Activated B cell treated with CpG ODN at 0.5 μM for 24 hours (primary cell): ENCODE measurements at places on chromosomes 11 and 22.

- no peaks in the 10 kb centered on the region for H3K36me3 ChIP-seq
- H3K4me1 ChIP-seq = no peaks in the 10 kb centered on the region
- H3K27ac ChIP-seq = no peak overlapping the region
- no peaks in the 10 kb centered on the region for H3K27me3 ChIP-seq
- no peak overlapping the region for H3K4me3 ChIP-seq
- no peak for DNase-seq
Measured at GRCh38 chr11:23236826-23237555, 376.7 kb upstream of the CCDC179 start.

DNA sequence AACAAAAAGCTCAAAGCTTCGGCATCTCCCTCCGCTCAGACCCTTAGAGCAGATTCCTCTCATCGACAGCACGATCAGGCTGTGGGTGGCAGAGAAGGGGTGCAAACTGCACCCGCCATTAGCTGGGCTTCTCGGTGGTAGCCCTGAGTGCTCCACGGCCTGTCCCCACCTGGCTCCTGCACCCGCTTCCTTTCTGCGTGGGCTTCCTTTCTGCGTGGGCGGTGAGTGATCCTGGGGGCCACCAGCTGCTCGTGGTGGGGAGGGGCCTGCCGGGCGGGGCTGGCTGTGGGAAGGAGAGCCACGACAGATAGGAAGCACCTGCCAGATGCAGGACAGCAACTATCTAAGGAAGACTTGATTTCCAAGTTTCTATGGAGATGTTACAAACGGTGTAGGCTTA lies 55.0 kb downstream of the BRD1 start:
- no peak overlapping the region for H3K27ac ChIP-seq
- no peak overlapping the region for H3K4me3 ChIP-seq
- H3K4me1 ChIP-seq = peaks cover 20% of the 10 kb centered on the region
- no peak for DNase-seq
- peaks cover 40% of the 10 kb centered on the region for H3K36me3 ChIP-seq
- no peaks in the 10 kb centered on the region for H3K27me3 ChIP-seq

GRCh38 chr11:23931443-23931842 lies 565.4 kb upstream of the LUZP2 start:
- no peak overlapping the region for H3K27ac ChIP-seq
- H3K36me3 ChIP-seq = no peaks in the 10 kb centered on the region
- no peak overlapping the region for H3K4me3 ChIP-seq

GRCh38 chr11:95833378-95833777 lies 43.1 kb downstream of the CEP57 start:
- peaks cover 2% of the 10 kb centered on the region for H3K4me1 ChIP-seq
- no peaks in the 10 kb centered on the region for H3K27me3 ChIP-seq
- H3K27ac ChIP-seq = no peak overlapping the region
- no peak overlapping the region for H3K4me3 ChIP-seq

- H3K27me3 ChIP-seq = no peaks in the 10 kb centered on the region
- no peak overlapping the region for H3K27ac ChIP-seq
- H3K4me1 ChIP-seq = peaks cover 10% of the 10 kb centered on the region
- H3K4me3 ChIP-seq = no peak overlapping the region
Measured at GRCh38 chr11:63705526-63705925, 24.2 kb downstream of the RTN3 start.

GRCh38 chr11:96335388-96335787 lies 7.6 kb downstream of the MAML2 start:
- no peak overlapping the region for H3K4me3 ChIP-seq
- H3K27ac ChIP-seq = peak overlapping the region; percentile 2
- H3K27me3 ChIP-seq = no peaks in the 10 kb centered on the region
- DNase-seq = no peak

- peak overlapping the region; percentile 98 for H3K27ac ChIP-seq
- H3K27me3 ChIP-seq = no peaks in the 10 kb centered on the region
- no peak for DNase-seq
Measured at GRCh38 chr11:118016104-118016503, 29.9 kb downstream of the IL10RA start.

DNA sequence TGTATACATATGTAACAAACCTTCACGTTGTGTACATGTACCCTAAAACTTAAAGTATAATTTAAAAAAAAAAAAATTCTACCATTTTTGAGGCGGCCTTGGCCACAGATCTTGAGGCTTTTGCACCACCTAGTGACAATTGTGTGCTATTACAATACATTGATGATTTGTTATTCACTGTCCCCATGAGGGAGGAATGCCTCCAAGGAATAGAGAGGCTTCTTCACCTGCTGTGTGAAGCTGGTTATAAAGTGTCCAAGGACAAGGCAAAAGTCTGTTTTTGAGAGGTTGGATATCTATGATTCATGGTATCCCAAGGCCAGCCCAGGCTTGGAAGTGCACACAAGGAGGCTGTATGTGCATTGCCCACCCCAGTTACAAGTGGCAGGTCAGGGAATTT lies 30.7 kb downstream of the SLC22A25 start:
- H3K4me1 ChIP-seq = no peaks in the 10 kb centered on the region
- H3K4me3 ChIP-seq = no peak overlapping the region
- H3K27me3 ChIP-seq = peaks cover 22% of the 10 kb centered on the region
- DNase-seq = no peak
- no peak overlapping the region for H3K27ac ChIP-seq

DNA sequence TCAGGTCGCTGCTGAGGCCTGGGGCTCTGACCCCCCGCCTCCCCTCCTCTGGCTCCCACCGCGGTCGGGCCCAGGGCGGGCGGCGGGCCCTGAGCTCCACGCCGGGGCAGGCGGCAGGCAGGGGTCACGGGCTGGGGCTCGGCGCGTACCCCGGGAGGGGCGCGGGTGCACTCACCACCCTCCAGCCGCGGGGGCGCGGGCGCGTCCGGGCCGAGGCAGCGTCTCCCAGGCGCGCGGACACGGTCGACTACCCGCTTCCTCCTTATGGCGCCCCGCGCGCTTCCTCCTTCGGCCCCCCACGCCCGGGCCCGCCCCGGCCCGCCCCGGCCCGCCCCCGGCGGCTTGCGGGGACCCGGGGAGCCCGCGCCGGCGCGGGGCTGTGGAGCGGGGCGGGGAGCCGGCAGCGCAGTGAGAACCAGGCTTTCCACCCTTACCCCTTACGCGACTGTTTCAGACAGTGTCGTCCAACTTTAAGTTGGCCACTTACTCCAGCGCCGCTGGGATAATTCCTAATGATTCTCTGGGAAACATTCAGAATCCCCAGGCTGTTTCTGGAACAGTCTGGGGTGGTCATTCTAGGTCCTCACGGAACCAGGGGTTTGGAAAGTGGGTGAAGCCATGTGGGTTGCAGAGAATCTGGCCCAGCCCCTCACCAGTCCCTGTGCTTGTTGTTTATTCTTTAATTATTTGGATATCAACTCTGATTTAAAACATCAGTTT lies at the start of gene BID:
Gene BID, minus strand, starts transcription at position 264 of the 720 bp plus-strand sequence. CDS start 24,353 bp downstream, outside the sequence.
- H3K4me3 ChIP-seq = peak within 1 kb of the TSS; percentile 86
- no peaks in the 10 kb centered on the region for H3K27me3 ChIP-seq
- peaks cover 14% of the 10 kb centered on the region for H3K36me3 ChIP-seq
- DNase-seq = peak; percentile 76

DNA sequence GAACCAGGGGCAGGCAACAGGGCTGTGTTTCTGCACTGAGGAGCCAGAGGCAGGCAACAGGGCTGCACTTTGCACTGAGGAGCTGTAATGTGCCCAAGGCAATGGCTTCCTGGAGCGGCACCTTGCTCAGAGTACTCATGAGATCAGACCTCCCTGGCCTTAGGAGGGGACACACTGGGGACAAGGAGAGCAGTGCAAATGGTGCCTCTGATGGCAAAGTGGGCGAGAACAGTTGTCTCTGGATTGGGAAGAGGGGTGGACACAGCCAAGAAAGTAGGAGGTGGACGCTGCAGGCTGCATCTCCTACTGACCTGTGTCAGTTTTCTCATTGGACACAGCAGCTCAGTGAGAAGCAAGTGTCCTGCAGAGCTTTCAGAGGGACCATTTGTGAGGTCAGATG lies 1443.3 kb downstream of the TBC1D22A start:
- no peaks in the 10 kb centered on the region for H3K36me3 ChIP-seq
- no peak overlapping the region for H3K27ac ChIP-seq
- no peak for DNase-seq
- H3K4me1 ChIP-seq = no peaks in the 10 kb centered on the region
- peaks cover 5% of the 10 kb centered on the region for H3K27me3 ChIP-seq

DNA sequence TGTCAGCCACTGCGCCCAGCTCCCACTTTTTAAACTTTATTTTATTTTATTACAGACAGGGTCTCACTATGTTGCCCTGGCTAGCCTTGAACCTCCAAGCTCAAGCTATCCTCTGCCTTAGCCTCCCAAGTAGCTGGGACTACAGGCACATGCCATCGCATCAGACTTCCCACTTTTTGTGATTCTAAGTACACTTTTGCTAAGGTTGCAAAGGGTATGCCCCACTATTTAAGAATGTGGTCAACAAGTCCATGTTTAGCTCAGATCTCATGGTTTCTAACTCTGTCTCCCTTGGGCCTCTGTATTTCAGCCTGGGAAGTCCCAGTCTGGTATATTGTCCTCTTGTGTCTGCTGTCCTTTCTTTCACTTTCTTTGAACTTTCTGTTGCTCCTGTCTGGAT lies 35.3 kb downstream of the EXPH5 start:
- H3K27me3 ChIP-seq = peaks cover 7% of the 10 kb centered on the region
- H3K27ac ChIP-seq = no peak overlapping the region
- no peaks in the 10 kb centered on the region for H3K36me3 ChIP-seq
- H3K4me3 ChIP-seq = no peak overlapping the region
- H3K4me1 ChIP-seq = no peaks in the 10 kb centered on the region
- no peak for DNase-seq

DNA sequence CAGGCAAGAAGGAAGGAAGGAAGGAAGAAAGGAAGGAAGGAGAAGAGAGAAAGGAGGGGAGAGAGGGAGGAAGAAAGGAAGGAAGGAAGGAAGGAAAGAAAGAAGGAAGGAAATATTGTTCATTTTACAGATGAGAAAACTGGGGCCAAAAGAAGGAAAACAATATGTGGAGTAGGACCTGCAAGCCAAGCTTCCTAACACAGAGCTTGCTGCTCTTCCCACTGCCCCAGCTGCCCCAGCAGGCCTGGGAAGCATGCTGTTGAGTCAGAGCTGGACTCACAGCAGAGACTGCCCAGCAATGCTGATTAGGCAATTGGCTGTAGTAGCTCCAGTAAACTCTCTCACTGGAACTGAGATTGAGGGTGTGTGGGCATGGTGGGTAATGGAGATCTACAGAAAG lies 42.6 kb upstream of the SMCO4 start:
- no peak overlapping the region for H3K4me3 ChIP-seq
- no peak overlapping the region for H3K27ac ChIP-seq
- no peaks in the 10 kb centered on the region for H3K4me1 ChIP-seq
- no peak for DNase-seq

DNA sequence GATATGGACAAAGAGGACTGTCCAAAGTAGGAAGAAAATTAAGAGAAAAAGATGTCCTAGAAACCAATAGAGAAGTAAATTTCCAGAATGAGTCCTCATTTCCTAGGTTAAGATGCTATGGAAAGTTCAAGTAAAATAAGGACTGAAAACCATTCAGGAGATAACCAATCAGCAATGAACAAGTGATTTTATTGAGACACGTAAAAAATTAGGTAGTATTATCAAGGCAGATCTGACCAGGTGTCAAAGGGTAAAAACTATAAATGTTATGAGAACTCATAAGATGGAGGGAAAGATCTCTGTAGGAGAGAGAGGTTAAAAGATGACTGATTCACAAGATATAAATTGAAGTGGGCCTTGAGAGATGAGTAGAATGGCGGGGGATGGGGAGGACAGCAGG lies 50.2 kb downstream of the SPATA19 start:
- no peak overlapping the region for H3K4me3 ChIP-seq
- no peaks in the 10 kb centered on the region for H3K27me3 ChIP-seq
- no peaks in the 10 kb centered on the region for H3K36me3 ChIP-seq
- H3K4me1 ChIP-seq = no peaks in the 10 kb centered on the region
- no peak overlapping the region for H3K27ac ChIP-seq
- DNase-seq = no peak

GRCh38 chr11:7484645-7485044 lies 661 bp upstream of the OLFML1 start:
- DNase-seq = no peak
- no peak overlapping the region for H3K4me3 ChIP-seq
- peaks cover 5% of the 10 kb centered on the region for H3K36me3 ChIP-seq
- no peak overlapping the region for H3K27ac ChIP-seq
- H3K4me1 ChIP-seq = no peaks in the 10 kb centered on the region
